ENCODE measurements at places on chromosomes 4 and X.

- H3K36me3 ChIP-seq, result peaks cover 7% of the 10 kb centered on the region
- no peak overlapping the region for H3K4me3 ChIP-seq
Measured at GRCh38 chrX:150688911-150689451, 4.2 kb upstream of the MTMR1 start.

DNA sequence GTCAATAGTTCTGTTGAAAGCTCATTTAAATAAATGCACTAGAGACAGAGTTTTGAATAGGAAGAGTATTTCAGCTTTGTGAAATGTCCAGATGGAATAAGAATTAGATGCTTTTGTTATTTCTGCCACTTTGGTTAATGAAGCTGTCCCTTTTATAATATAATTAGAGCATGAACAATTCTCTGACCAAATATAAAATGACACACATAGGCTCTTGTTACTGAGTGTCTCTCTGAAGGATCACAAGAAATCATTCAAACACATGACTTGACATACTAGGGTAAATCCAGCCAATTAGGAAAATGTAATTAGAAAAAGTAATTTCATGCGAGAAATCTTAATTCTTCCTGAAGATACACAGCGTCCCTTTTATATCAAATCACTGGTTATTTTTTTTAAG lies 68.4 kb upstream of the DDIT4L start:
- H3K4me1 ChIP-seq, result no peaks in the 10 kb centered on the region
- H3K36me3 ChIP-seq, result no peaks in the 10 kb centered on the region
- peaks cover 20% of the 10 kb centered on the region for H3K27me3 ChIP-seq
- no peak overlapping the region for H3K4me3 ChIP-seq

DNA sequence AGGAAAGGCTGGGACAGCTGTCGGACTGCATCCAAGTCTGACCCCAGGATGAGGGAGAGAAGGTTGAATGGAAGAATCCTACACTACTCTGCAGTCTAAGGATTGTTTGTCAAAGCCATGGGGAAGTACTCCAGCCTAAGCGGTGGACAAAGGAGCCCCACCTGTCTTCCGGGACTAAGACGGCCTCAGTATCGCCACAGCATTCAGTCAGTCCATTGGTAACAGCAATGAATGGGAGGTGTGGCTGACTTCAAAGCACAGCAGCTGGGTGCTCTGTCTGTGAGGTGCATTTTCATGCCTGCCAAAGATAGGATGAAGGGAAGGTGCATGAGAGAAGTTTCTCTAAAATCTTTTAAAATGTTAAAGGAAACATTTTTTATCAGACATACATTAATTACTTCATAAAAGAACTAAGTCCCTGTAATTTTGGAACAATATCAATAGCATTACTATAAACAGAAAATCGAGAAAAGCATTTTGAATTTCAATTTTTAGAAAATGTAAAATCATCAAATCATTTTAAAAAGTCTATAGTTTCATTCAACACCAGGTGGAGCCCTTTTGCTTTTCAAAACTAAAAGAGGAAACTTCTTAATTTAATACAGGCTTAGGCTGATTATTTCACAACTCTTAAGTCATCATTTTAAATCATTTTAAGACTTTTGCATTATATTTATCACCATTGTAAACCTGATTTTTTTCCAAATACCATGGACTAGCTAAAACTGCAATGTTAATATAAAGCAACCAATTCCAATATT lies 27.6 kb upstream of the INTU start:
- no peaks in the 10 kb centered on the region for H3K4me1 ChIP-seq
- peaks cover 6% of the 10 kb centered on the region for H3K27me3 ChIP-seq
- DNase-seq, result no peak
- no peak overlapping the region for H3K27ac ChIP-seq

DNA sequence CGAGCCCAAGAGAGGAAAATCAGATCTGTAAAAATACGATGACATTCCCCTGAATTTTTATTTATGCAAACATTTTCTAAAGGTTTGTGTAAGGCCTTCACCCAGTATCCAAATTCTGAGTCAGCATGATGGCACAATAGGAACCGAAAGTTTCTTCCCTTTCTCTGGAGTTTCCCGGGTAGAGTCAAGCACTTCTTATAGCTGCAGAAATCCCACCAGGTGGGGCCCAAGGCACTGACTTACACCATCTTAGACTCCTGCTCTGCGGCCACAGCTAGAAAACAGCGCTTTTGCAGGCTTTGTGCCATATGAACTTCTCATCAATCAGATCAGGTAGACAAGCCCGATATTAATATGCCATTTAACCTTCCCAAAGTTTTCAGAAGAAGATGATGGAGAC lies 13.4 kb downstream of the LEF1 start:
- peak overlapping the region; percentile 94 for H3K27ac ChIP-seq
- peak; percentile 39 for DNase-seq
- peaks cover 92% of the 10 kb centered on the region for H3K4me1 ChIP-seq
- peaks cover 7% of the 10 kb centered on the region for H3K36me3 ChIP-seq
- no peaks in the 10 kb centered on the region for H3K27me3 ChIP-seq
- H3K4me3 ChIP-seq, result peak overlapping the region; percentile 89

DNA sequence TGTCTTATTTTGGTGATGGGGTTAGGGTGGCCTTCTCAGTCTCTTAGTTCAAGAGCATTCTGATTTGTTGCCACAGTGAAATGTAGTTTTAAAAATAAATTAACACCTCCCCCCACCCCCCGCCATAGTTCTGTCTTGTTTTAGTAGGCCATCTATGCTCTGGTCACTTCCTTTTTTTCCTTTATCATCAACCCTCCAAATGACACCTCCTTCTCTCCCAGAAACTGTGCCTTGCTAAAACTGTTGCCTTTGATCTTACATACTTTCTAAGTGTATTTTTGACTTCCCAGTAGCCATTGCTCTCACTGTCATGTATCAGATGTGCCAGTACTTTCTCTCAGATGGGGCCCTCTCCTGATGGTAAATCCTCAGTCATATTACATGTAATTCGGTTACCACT lies 14.5 kb upstream of the NDUFC1 start:
- H3K4me3 ChIP-seq, result no peak overlapping the region
- H3K4me1 ChIP-seq, result peaks cover 65% of the 10 kb centered on the region
- peaks cover 4% of the 10 kb centered on the region for H3K36me3 ChIP-seq
- no peak for DNase-seq

- DNase-seq, result no peak
- no peak overlapping the region for H3K4me3 ChIP-seq
- H3K36me3 ChIP-seq, result no peaks in the 10 kb centered on the region
- no peak overlapping the region for H3K27ac ChIP-seq
Measured at GRCh38 chrX:2552621-2553201, 51.9 kb upstream of the DHRSX start.

GRCh38 chr4:15130441-15130840 lies 128.2 kb downstream of the CPEB2 start:
- no peaks in the 10 kb centered on the region for H3K4me1 ChIP-seq
- no peak overlapping the region for H3K4me3 ChIP-seq

- peaks cover 51% of the 10 kb centered on the region for H3K4me1 ChIP-seq
- DNase-seq, result peak; percentile 15
- H3K36me3 ChIP-seq, result peaks cover 18% of the 10 kb centered on the region
- H3K27me3 ChIP-seq, result no peaks in the 10 kb centered on the region
- H3K27ac ChIP-seq, result peak overlapping the region; percentile 94
- H3K4me3 ChIP-seq, result peak overlapping the region; percentile 99
Measured at GRCh38 chr4:145178740-145179280, 1.6 kb downstream of the OTUD4 start.

- peaks cover 20% of the 10 kb centered on the region for H3K27me3 ChIP-seq
- H3K4me3 ChIP-seq, result no peak overlapping the region
- H3K27ac ChIP-seq, result no peak overlapping the region
- no peaks in the 10 kb centered on the region for H3K4me1 ChIP-seq
- H3K36me3 ChIP-seq, result no peaks in the 10 kb centered on the region
Measured at GRCh38 chrX:133300591-133300990, 82.4 kb upstream of the TFDP3 start.

GRCh38 chrX:11064276-11064675 lies 46.9 kb upstream of the HCCS start:
- H3K4me1 ChIP-seq, result no peaks in the 10 kb centered on the region
- no peaks in the 10 kb centered on the region for H3K27me3 ChIP-seq
- H3K4me3 ChIP-seq, result no peak overlapping the region
- no peak for DNase-seq
- no peaks in the 10 kb centered on the region for H3K36me3 ChIP-seq
- H3K27ac ChIP-seq, result no peak overlapping the region

DNA sequence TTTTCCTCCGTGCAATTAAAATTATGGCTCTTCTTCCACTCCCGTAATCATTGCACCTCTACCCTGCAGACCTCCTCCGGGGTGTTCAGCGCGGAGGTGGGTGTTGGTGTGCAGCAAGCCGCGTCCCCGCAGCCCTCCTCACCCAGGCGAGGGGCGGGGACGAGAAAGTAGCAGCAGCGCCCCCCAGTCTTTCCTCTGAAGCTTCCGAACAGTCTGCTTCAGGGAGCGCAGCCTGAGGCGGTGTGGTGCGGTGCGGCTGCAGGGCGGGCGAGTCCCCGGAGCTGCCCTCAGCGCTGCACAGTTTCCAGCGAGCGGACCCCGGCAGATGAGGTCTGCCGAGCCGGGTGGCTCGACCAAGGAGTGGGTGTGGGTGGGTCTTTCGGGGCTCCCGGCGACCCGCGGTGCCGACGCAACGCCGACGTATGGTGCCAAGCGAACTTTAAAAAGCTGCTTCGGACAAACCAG lies at the start of gene FRAS1:
Gene FRAS1, plus strand, starts transcription at position 189 of the 465 bp plus-strand sequence. CDS start 687 bp downstream, outside the sequence.
- DNase-seq, result peak; percentile 23
- no peak within 1 kb of the TSS for H3K27ac ChIP-seq
- peaks cover 76% of the 10 kb centered on the region for H3K27me3 ChIP-seq
- peaks cover 2% of the 10 kb centered on the region for H3K36me3 ChIP-seq
- H3K4me3 ChIP-seq, result peak within 1 kb of the TSS; percentile 98

DNA sequence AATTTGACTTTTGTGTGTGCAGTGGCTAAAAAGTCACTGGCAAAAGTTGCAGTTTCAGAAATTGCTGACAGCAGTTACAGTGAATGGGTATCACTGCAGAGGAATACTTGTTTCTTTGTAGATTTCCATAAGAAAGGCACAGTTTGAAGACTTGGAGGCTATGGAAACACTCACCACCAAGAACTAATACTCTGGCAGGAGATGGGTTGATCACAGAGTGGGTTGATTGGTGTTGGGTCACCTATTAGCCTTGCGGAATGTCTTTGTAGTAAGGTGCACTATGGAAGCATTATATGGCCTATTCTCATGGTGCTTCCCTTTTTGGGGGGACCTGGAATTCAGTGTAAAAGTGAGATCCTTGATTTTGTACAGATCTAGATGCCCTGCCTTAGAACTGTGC lies 502.8 kb downstream of the CFAP47 start:
- H3K36me3 ChIP-seq, result no peaks in the 10 kb centered on the region
- H3K27me3 ChIP-seq, result no peaks in the 10 kb centered on the region
- no peak overlapping the region for H3K27ac ChIP-seq
- H3K4me1 ChIP-seq, result no peaks in the 10 kb centered on the region

- H3K27me3 ChIP-seq, result no peaks in the 10 kb centered on the region
- DNase-seq, result no peak
- H3K4me3 ChIP-seq, result no peak overlapping the region
- H3K4me1 ChIP-seq, result peaks cover 1% of the 10 kb centered on the region
- no peak overlapping the region for H3K27ac ChIP-seq
Measured at GRCh38 chr4:74638689-74639088, 155.6 kb downstream of the BTC start.

GRCh38 chr4:6364146-6364545 lies 94.5 kb downstream of the WFS1 start:
- H3K27me3 ChIP-seq, result peaks cover 5% of the 10 kb centered on the region
- no peaks in the 10 kb centered on the region for H3K4me1 ChIP-seq
- DNase-seq, result no peak
- no peaks in the 10 kb centered on the region for H3K36me3 ChIP-seq
- H3K4me3 ChIP-seq, result no peak overlapping the region

DNA sequence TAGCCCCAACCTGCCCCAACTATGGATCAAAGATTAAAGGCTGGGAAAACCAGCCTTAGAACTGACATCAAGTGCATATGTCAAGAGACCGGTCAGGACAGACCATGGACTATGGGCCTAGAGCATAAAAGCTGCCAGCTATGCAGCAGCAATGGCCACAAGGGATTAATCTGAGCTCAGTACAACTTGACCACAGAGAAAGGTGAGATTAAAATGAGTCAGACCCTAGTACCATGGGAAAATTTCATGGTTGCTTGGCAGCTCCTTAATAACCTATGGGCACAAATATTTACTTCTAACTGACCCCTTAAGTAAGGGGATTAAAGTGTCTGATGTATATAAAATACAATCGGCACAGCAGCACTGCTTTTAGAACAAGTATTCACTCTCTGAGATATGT lies 54.4 kb downstream of the CBR4 start:
- no peak overlapping the region for H3K27ac ChIP-seq
- H3K4me3 ChIP-seq, result no peak overlapping the region
- no peaks in the 10 kb centered on the region for H3K4me1 ChIP-seq
- no peaks in the 10 kb centered on the region for H3K27me3 ChIP-seq
- H3K36me3 ChIP-seq, result no peaks in the 10 kb centered on the region

GRCh38 chr4:2036866-2037265 lies 22.3 kb upstream of the NAT8L start:
- H3K36me3 ChIP-seq, result peaks cover 2% of the 10 kb centered on the region
- peaks cover 35% of the 10 kb centered on the region for H3K27me3 ChIP-seq
- DNase-seq, result no peak
- H3K4me1 ChIP-seq, result no peaks in the 10 kb centered on the region
- no peak overlapping the region for H3K4me3 ChIP-seq

GRCh38 chr4:76198411-76199237 lies 15.0 kb downstream of the SCARB2 start:
- no peaks in the 10 kb centered on the region for H3K27me3 ChIP-seq
- peak overlapping the region; percentile 17 for H3K27ac ChIP-seq
- H3K36me3 ChIP-seq, result no peaks in the 10 kb centered on the region

DNA sequence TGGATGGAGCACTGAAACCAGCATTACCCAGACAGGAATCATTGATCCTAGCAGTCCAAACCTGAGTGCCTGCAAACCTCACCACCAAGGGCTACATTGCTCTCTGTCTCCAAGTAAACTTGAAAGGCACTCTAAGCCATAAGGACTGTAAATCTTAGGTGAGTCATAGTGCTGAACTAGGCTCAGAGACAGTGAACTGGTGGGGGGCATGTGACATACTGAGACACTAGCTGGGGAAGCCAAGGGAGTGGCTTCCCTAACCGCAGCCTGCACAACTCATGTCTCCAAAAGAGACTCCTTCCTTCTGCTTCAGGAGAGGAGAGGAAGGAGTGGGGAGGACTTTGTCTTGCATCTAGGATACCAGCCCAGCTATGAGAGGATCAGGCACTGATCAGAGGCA lies 235.5 kb upstream of the ACTRT1 start:
- no peaks in the 10 kb centered on the region for H3K36me3 ChIP-seq
- no peak for DNase-seq
- no peaks in the 10 kb centered on the region for H3K4me1 ChIP-seq
- H3K27ac ChIP-seq, result no peak overlapping the region
- H3K4me3 ChIP-seq, result no peak overlapping the region
- no peaks in the 10 kb centered on the region for H3K27me3 ChIP-seq

DNA sequence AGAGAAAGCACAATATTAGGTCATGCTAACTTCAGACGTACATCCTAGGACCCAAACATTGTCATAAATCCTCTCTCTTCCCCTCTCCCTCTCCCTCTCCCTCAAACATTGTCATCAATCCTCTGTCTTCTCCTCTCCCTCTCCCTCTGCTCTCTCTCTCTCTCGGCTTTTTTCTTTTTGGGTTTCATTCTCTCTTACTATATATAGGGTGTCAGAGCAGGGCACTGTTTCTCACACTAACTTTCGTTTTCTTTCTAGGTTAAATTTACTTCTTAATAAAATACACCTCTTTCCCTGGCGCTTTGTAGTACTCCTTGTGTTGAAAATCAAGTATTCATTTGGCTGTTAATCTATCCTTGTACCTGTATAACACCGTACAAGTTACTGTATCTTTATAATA lies 37.0 kb upstream of the HERC5 start:
- no peaks in the 10 kb centered on the region for H3K27me3 ChIP-seq
- DNase-seq, result no peak
- no peaks in the 10 kb centered on the region for H3K36me3 ChIP-seq
- H3K4me1 ChIP-seq, result peaks cover 6% of the 10 kb centered on the region

- peak; percentile 78 for DNase-seq
- H3K36me3 ChIP-seq, result no peaks in the 10 kb centered on the region
- H3K27me3 ChIP-seq, result no peaks in the 10 kb centered on the region
- H3K4me1 ChIP-seq, result peaks cover 32% of the 10 kb centered on the region
Measured at GRCh38 chrX:131821945-131822622, 201.0 kb upstream of the STK26 start.
